CD4-positive, alpha-beta T cell treated with Interleukin-10 for 1 hour (primary cell): ENCODE measurements at places on chromosomes 16 and 17.

- DNase-seq = no peak
Observed at GRCh38 chr16:11256661-11257130, 692 bp upstream of the SOCS1 start.

- peak; percentile 68 for DNase-seq
Observed at GRCh38 chr16:27154705-27155521, 48.4 kb upstream of the KDM8 start.

DNA sequence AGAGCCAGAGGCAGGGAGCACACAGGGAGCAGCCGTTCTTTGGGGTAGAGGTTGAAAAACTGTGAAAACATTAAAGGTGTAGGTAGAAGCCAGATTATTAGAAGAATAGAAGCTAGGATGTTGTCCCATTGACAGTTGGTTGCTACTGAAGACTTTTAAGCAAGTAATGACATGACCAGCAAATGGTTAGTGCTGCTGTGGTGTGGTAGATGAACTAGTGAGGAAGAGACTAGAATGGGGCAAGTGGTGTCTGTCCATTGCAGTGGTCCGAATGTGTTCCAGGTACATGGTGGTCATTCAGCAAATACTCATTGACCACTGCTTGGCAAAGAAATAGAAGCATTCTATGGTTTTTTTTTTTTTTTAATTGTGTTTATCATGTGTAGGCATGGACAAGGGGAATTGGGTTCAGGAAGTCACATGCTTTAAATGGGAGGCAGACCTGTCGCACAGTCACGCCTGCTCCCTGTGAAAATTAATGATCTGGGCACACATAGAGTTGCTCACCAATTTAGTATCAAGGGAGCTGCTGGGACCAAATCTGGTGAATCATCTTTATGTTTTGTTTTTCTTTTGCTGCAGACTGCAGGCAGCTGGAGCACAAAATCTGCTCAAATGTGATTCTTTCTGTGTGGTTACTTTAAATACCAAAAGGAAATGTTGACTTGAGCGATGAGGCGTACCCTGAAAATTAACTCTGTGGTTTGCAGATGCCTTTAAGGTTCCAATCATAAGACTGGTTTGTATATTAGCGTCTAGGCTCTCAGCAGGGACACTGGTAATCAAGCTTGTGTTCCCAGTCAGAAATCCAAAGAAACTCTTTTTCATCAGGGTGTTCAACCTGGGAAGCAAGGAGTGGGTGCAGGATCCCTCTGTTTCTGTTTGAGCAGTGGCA lies 30.7 kb downstream of the YPEL2 start:
- DNase-seq = peak; percentile 41

DNA sequence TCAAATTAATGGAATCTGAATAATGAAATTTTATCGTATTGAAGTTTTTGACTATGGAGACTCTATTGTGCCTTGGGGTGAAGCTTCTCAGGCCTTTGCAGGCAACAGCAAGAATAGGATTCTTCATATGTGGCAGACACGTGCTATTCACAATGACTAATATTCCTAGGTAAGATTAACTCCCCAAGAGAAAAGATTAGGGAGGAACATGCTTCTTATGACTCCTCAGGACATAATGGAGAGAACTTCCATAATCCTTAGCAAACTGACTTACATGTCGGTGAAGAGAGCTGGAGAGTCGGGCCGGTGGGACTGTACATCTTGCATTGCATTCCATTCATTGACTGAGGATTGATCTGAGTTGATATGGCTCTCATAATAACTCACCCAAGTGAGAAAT lies 48.9 kb upstream of the CORO6 start:
- DNase-seq = no peak

GRCh38 chr16:31093132-31093703 lies 1.4 kb downstream of the VKORC1 start:
- DNase-seq = no peak

DNA sequence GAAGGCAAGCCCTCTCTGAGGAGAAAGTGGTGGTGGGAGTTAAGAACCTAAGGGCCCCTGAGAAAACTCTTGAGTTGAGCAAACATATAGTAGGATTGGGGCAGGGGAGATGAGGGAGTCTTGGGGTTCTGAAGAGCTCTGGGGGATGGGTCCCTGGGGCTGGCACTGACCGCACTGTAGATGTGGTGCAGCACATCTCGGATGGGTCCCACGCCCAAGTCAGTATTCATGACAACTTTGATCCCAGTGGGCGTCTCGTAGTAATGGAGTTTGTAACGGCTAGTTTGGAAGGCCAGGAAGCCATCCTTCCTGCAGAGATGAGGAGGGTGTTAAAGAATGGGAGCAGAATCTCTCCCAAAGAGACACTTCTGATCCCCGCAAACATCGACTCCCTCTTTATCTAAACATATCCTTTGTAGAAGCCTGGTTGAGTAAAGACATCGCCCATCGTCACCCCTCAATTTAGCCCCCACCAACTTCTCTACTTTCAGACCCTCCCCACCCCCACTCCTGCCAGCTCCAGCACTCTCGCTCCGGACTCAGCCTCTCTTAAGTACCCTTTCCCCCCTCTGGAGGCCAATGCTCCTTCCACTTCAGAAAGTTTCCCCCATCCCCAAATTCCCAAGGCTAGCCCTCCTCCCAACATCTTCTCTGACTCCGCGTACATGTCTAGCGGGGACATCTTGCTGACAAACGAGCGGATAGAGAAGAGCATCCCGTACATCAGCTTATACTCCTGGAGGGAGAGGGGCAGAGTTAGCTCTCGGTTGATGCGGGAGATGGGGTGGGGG lies 710 bp downstream of the TRAPPC1 start:
- DNase-seq = no peak

DNA sequence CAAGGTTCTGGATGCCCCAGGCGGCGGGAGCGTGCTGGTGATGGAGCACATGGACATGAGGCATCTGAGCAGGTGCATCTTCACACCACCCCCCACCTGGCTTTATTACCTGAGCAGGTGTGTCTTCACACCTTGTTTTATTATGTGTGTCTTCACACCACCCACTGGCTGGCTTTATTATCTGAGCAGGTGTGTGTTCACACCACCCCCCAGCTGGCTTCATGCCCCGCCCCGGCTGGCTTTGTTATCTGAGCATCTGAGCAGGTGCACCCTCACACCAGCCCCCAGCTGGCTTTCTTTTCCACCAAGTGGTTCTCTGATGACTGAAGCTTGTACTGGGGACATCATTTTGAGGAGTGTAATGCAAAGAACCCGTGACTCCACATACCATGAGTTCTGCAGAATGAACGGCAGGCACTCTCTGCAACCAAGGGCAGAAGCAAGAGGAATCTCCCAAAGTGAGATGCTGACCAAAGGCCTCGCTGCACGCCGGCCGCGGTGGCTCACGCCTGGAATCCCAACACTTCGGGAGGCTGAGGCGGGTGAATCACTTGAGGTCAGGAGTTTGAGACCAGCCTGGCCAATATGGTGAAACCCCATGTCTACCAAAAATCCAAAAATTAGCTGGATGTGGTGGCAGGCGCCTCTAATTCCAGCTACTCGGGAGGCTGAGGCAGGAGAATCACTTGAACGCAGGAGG lies 2.6 kb downstream of the FN3KRP start:
- DNase-seq = no peak

DNA sequence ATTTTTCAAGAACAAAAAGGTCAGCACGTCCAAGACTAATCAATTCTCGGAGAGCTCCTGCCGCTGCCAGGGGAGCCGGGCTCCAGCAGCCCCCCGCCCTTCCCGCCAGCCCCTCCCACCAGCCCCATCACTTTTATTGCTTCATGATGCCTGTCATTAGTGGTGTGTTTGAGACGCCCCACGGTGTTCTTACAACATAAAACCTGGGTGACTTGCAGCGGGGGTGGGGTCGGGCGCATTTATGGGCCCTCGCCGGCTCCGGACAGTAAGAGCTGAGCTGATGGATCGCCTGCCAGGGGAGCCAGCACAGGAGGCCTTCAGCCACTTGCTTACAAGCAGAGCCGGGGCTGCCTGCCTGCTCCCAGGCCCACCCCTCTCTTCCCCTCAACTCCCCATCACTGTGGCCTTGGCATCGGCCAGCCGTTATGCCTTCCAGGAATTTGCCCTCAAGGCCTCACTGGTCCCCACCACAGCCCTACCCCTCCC lies 82.9 kb upstream of the CBX4 start:
- no peak for DNase-seq
